Upper lobe of right lung (tissue), 1 donor: ENCODE measurements at places on chromosomes 1 and 21. TPM values are rescaled to one million over a fixed set of nuclear protein-coding genes. Genes with fewer than 3 reads are reported as not detected.

GRCh38 chr21:33031152-33031911 is 5.6 kb downstream of the OLIG2 start:
- H3K4me3 ChIP-seq = no peak overlapping the region
- H3K27ac ChIP-seq = no peak overlapping the region
- H3K36me3 ChIP-seq = no peaks in the 10 kb centered on the region
- peaks cover 15% of the 10 kb centered on the region for H3K4me1 ChIP-seq
- H3K27me3 ChIP-seq = peaks cover 92% of the 10 kb centered on the region

DNA sequence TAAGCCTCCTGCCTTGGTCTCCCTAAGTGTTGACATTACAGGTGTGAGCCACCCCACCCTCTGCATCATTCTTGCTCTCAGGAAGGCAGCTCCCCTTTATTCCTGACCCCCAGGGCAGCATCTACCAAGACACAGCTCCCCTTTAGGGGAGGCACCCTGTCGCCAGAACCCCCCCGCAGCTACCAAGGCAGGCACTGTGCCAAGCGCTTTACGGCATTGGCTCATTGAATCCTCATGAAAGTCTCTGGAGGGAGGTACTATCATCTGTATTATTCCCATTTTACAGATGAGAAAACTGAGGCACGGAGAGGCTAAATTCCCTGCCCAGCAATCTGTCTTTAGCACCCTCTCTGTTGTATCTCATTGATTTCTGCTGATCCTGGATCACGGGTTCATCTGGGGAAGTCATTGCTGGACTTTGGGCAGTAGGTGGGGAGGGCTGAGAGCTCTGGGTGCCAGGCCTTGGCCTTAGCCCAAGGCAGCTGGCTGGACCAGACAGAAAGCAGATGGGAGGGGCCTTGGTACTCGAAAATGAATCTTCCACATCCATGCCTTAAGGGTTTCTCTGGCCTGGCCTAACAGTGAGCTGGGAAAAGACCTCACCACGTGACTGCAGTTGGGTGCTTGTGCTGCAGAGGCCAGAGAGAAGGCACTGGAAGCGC is 5.9 kb downstream of the PLOD1 start:
- H3K27me3 ChIP-seq = no peaks in the 10 kb centered on the region
- no peak overlapping the region for H3K4me3 ChIP-seq
- H3K4me1 ChIP-seq = peaks cover 3% of the 10 kb centered on the region
- no peaks in the 10 kb centered on the region for H3K36me3 ChIP-seq
- H3K27ac ChIP-seq = no peak overlapping the region

Gene DNAH14
- 14.9 TPM for total RNA-seq

DNA sequence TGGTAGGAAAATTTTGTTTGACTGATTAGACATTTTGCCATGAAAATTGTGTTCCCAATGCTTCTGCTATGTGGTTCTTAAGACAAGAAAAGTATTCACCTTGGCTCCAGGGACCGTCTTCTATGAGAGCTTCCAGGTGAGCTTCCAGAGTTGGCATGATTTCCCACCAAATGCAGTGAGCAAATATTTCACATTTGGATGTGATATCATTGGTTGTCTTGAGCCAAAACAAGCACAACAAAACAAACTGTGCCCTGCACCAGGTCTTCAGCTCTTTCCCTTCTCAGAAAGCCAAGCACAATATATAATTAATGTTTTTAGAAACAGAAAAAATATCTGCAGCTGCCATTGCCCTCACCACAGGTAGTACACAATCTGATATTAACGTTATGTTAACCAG is 1009.0 kb downstream of the PLA2G4A start:
- DNase-seq = no peak
- no peak overlapping the region for H3K4me3 ChIP-seq
- H3K27me3 ChIP-seq = no peaks in the 10 kb centered on the region
- H3K4me1 ChIP-seq = no peaks in the 10 kb centered on the region

GRCh38 chr1:23554481-23555269 is 4.6 kb downstream of the ID3 start:
- peaks cover 10% of the 10 kb centered on the region for H3K36me3 ChIP-seq
- H3K27me3 ChIP-seq = no peaks in the 10 kb centered on the region
- H3K27ac ChIP-seq = peak overlapping the region; percentile 94
- peak; percentile 93 for DNase-seq
- H3K4me3 ChIP-seq = peak overlapping the region; percentile 76

GRCh38 chr1:114114185-114115094 is 39.2 kb downstream of the SYT6 start:
- H3K4me3 ChIP-seq = no peak overlapping the region
- no peak overlapping the region for H3K27ac ChIP-seq
- no peaks in the 10 kb centered on the region for H3K27me3 ChIP-seq
- no peaks in the 10 kb centered on the region for H3K4me1 ChIP-seq
- no peaks in the 10 kb centered on the region for H3K36me3 ChIP-seq
- no peak for DNase-seq

- H3K27ac ChIP-seq = no peak overlapping the region
- no peak for DNase-seq
These were observed 338.1 kb downstream of the SMYD3 start for GRCh38 chr1:246169019-246169418.

Gene SPTA1
- total RNA-seq = not detected

GRCh38 chr1:3219005-3219790 is 150.2 kb downstream of the PRDM16 start:
- DNase-seq = peak; percentile 86
- no peak overlapping the region for H3K27ac ChIP-seq
- H3K36me3 ChIP-seq = no peaks in the 10 kb centered on the region
- peaks cover 13% of the 10 kb centered on the region for H3K4me1 ChIP-seq
- no peak overlapping the region for H3K4me3 ChIP-seq

DNA sequence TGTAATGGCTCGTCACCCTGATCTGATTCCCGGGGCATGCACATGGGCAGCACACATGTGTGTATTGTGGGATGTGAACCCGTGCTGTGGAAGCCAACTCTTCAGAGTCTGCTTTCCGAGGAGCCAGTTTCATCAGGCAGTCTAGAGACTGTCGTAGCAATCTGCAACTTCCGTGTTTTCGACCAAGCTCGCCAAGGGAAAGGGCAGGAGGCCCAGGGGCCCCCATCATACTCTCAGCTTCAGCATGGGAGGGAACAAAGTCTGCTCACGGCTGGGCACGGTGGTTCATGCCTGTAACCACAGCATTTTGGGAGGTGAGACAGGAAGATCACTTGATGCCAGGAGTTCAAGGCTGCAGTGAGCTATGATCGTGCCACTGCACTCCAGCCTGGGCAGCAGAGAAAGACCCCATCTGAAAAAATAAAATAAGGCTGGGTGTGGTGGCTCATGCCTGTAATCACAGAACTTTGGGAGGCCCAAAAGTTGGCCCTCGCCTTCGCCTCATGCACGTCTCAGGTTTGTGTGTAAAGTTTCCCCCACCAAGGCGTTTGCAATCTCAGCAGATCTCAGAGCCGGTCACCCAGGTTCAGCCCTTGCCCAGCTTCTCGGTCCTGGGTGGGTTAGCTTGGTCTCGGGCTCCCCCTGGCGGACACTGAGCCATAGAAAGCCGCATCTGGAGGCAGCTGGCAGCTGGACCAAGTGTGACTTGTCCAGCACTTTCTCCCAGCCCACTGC is 48.5 kb upstream of the SLC25A33 start:
- H3K4me1 ChIP-seq = peaks cover 5% of the 10 kb centered on the region
- H3K27me3 ChIP-seq = no peaks in the 10 kb centered on the region
- H3K27ac ChIP-seq = no peak overlapping the region
- no peak overlapping the region for H3K4me3 ChIP-seq

Gene HSPB7
- 10.7 TPM for total RNA-seq

DNA sequence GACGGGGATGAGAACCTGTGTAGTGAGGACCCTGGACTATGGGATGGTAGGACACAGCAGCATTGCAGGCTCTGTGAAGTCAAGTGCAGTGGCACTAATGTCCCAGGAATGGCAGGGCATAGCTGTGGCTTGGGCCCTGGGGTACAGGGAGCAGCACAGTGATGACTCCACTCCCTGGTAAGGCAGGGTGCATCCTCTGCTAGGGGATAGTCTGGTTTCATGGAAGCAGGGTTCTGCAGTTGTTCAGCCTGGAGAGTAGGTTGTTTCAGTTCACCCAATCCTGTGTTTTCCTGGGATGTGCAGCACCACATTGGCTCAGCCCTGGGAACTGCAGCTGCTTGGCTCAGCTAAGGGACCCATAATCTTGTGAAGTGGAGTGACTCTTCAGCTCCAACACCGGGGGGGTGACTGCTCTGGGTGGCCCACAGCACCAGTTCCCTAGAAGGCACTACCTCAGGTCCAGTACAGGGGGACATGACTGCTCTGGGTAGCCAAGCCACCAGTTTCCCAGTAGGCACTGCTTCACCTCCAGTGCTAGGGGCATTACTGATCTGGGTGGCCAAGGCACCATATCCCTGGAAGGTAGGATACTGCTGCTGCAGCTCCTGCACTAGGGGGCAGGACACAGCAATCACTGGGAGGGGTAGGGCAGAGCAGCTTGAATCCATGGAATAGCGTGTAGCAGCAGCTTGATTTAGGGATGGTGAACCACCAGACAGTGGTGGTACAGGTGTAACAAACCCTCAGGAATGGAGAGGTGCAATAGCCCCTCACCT is 15.3 kb upstream of the C1orf185 start:
- H3K27me3 ChIP-seq = peaks cover 21% of the 10 kb centered on the region
- no peaks in the 10 kb centered on the region for H3K4me1 ChIP-seq
- no peak overlapping the region for H3K4me3 ChIP-seq
- H3K27ac ChIP-seq = no peak overlapping the region

Gene RNU1-3
- 6,622 TPM for total RNA-seq

Gene TBX19
- 3.5 TPM for total RNA-seq

DNA sequence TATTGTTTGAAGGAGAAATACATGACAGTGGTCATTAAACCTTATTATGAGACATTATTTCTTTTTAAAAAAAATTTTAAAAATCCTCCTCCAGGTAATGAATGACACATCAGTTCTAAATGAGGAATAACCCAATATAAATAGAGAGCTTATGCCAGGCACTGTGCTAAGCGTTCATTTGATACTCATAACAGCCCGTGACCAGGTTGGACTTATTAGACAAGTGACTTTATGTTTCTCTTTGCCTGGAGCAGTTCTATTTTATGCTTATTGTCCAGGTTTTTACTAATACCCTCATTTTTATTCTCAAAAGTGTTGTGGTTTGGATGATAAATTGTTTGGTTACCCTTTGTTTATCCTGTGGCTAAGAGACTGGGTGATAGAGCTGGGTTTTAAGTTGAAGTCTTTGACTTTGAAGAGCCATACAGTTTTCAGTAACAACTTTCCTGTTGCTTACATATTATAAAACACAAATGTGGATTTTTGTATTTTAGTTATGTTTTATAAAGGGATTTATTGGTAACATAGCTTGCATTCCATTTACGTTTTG is 84.2 kb downstream of the RABGAP1L start:
- no peak overlapping the region for H3K4me3 ChIP-seq
- H3K4me1 ChIP-seq = no peaks in the 10 kb centered on the region
- peaks cover 13% of the 10 kb centered on the region for H3K36me3 ChIP-seq
- no peak for DNase-seq
- no peaks in the 10 kb centered on the region for H3K27me3 ChIP-seq

Gene CFHR3
- total RNA-seq = 0.23 TPM

Gene LIN28A
- total RNA-seq = not detected

Gene RIMS3
- 4.7 TPM for total RNA-seq

Gene RNF186
- total RNA-seq = not detected

DNA sequence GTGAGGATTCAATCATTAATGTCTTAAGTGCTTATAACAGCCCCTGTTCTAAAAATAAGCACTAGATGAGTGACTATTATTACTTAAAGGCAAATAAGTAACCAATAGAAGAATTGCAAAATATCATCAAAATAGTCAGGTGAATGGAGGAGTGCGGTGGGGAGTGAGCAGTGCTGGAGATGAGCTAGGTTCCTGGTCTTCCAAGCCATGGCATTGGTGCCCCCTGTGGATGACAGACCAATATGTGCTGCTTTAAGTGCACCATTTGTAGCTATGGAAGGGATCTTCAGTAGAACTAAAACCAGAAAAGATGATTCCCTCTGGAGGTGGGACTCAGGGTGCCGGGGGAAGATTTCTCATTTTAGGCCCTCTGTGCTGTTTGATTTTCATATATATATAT is 46.1 kb upstream of the SLC30A1 start:
- DNase-seq = peak; percentile 54
- no peaks in the 10 kb centered on the region for H3K36me3 ChIP-seq
- no peaks in the 10 kb centered on the region for H3K4me1 ChIP-seq
- no peaks in the 10 kb centered on the region for H3K27me3 ChIP-seq
- no peak overlapping the region for H3K4me3 ChIP-seq

DNA sequence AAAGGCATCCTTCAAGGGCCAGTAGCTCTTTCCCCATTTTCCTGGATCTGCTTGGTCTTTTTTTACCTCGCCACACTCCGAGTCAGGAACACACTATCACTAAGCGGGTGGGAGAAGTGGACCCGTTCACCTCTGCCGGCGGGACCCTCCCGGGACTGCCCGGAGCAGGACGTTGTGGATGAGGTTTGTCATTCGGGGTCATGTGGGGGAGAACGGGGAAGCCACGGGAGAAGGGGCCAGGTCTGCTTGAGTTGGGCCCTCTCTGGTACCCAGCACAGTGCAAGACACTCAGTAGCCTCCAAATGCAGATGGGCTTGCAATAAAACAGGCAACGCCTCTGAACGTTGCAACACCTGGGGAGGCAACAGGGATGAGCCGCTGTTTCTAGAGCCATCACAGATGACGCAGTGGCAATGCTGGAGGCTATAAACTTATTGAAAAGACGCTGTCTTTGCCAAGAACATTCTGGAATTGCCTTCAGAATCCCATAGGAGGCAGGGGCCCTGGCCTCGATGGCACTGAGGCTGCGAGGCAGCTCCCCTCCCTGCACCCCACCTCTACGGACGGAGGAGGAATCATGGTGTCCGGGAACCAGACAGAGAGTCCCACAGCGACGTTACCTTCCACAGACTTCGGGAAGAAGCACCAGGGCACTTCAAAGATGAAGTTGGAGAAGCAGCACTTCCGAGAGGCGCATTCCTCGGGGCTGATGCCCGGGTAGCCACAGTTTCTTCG is 3.8 kb downstream of the TFF2 start:
- no peaks in the 10 kb centered on the region for H3K4me1 ChIP-seq
- no peaks in the 10 kb centered on the region for H3K27me3 ChIP-seq
- no peaks in the 10 kb centered on the region for H3K36me3 ChIP-seq
- H3K4me3 ChIP-seq = no peak overlapping the region
- no peak for DNase-seq
- no peak overlapping the region for H3K27ac ChIP-seq

DNA sequence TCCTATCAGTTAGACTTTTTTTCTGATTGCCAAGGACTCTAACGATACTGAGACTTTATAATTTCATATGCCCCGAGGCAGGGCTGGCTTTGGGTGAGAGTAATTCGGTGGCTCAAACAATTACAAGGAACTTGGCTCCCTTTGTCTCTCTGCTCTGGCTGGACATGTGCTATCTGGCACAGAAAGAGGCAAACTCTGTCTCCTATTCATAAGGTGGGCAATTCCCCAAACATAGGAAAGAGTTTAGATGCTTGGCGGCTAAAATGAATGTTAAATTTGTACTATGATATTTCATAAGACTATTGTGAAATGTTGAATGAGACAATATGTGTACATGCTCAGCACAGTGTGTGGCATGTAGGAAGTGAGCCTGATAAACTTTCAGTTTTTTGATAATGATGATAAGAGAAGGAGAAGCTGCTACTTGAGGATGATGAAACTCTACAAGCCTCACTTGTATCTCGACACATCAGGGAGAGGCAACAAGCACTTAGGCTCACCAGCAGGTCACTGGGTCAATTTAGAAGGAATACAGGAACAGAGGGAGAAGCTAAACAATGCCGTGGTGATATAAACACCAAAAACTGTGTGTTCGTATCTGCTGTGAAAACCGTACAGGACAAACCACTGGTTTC is 12.6 kb upstream of the NTPCR start:
- H3K27me3 ChIP-seq = no peaks in the 10 kb centered on the region
- H3K36me3 ChIP-seq = no peaks in the 10 kb centered on the region
- no peak overlapping the region for H3K4me3 ChIP-seq
- no peak for DNase-seq
- no peak overlapping the region for H3K27ac ChIP-seq
- H3K4me1 ChIP-seq = no peaks in the 10 kb centered on the region

Gene TRNAU1AP
- 24.5 TPM for total RNA-seq
